Lower leg skin (tissue), 4 donors: ENCODE measurements at places on chromosomes 13 and 19.

- DNase-seq = peak; percentile 39
These were observed 1.1 kb downstream of the TSSK6 start for GRCh38 chr19:19514215-19514657.

DNA sequence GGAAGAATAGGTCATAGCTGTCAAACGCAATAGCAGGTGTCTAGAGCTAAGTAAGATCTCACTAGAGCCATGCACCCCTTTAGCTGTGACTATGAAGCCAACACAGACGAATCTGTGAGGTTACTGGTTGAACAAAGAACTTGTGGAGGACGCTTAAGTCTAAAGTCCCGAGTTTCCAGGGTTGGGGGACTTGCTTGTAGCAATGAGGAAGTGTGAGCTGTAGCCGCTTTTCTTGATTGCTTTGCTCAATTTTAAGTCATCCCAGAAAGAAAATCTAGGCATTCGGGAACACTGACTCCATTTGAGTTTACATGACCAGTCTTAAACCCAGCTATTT lies 1.6 kb downstream of the GPC5 start:
- no peak for DNase-seq

- no peak for DNase-seq
These were observed 100.3 kb downstream of the ITGBL1 start for GRCh38 chr13:101552786-101553185.

- DNase-seq = no peak
These were observed 42.3 kb downstream of the LYL1 start for GRCh38 chr19:13060233-13060963.

DNA sequence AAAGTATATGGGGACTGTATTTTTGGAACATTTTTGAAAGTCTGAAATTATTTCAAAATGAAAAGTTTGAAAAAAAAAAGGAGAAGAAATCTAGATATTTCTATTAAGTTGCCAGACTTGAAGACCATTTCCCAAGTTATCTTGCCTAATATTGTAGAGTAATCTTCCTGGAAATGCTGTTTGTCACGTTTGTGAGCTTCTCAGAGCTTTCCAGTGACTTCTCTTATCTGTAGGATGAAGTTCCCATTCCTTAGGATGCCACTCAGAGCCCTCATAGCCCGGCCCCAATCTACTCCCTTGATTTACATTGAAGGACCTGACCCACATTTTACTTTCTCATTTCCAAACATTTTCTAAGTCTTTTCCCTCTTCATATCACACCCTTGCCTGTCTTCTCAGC lies 23.6 kb downstream of the CEACAM8 start:
- DNase-seq = no peak

DNA sequence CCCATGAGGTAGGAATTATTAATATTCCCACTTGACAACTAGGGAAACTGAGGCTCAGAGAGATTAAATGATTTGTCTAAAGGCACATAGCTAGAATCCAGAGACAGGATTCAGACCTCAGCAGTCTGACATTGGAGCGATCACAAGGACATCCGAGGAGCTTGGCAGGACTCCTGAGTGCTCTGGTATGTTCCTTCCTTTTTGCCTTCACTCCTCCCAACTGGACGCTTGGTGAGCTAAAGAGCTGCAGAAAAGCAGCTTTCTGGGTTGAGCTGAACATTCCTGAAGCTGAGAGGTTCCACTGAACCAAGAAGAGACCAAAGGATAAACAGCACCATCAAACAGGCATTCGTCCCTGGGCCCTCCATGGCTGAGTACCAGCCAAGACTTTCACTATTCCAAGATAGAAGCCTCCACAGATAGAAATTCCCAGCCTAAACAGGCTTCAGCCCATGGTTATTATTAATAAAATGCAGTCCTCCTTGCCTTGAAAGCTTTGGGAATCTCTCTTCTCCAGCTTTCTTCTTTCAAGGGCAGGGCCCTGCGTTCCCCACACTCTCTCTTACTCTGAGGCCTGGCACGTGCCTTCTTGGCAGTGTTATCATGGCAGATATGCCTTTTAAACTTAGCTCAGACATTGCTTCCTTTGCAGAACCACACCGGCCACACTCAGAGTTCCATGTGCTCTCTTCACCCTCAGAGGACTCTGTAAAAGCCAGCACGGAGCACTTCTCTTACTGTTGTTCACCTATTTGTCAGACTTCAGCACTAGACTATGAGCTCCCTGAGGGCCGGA lies 97.1 kb downstream of the CYSLTR2 start:
- DNase-seq = peak; percentile 46

GRCh38 chr19:33640773-33641172 lies 19.0 kb downstream of the CHST8 start:
- DNase-seq = peak; percentile 66

GRCh38 chr19:3056417-3057088 lies 5.7 kb downstream of the TLE5 start:
- DNase-seq = no peak

GRCh38 chr19:33288666-33289065 lies 13.7 kb downstream of the CEBPA start:
- no peak for DNase-seq

GRCh38 chr19:46250076-46250735 lies 20.7 kb downstream of the IGFL1 start:
- DNase-seq = peak; percentile 9

GRCh38 chr13:28819046-28819730 lies 951 bp upstream of the MTUS2 start:
- DNase-seq = no peak

DNA sequence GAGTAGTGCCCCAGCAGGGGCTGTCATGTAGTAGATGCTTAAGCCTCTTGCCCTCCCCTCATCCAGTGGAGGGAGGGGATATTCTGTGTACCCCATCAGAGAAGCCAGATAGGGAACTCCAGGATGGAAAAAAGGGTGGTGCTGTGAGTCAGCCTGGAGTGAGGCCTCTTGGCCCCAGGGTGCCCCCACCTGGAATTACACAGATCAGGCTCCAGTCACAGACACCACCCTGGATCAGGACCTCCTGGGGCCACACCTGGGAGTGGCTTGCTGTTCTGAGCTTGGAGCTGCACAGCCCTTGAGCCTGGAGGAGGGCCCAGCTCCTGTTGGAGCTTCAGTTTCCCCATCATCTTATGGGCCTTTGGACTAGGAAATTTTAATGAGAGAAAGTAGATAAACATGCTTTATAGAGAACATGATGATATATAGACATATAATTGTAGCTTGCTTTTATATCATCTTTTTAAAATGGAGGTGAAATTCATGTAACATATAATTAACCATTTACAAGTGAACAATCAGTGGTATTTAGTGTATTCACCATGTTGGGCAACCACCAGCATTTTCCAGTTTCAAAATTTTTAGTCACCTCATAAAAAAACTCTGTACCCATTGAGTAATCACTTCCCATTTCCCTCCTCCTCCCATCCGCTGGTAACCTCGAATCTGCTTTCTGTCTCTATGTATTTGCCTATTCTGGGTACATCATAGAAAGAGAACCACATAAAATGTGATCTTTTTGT lies 24.6 kb downstream of the CYP4F22 start:
- DNase-seq = no peak

DNA sequence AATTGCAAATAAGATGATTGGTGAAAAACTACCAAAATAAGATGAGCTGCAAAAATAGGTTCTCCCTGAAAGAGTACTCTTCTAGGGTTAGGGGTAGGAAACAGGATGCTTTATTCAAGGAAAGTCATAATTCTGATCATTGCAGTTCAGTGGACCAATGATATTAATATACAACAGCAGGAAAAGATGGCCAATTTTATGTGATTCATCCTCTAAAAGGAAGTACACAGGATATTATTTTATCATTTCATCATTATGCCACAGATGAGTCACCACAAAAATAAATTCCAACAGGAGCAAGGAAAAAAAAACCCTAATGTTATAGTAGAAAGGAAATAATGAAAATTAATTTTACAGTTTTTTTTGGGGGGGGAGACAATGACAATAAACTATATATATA lies 205.0 kb downstream of the NALCN start:
- no peak for DNase-seq

DNA sequence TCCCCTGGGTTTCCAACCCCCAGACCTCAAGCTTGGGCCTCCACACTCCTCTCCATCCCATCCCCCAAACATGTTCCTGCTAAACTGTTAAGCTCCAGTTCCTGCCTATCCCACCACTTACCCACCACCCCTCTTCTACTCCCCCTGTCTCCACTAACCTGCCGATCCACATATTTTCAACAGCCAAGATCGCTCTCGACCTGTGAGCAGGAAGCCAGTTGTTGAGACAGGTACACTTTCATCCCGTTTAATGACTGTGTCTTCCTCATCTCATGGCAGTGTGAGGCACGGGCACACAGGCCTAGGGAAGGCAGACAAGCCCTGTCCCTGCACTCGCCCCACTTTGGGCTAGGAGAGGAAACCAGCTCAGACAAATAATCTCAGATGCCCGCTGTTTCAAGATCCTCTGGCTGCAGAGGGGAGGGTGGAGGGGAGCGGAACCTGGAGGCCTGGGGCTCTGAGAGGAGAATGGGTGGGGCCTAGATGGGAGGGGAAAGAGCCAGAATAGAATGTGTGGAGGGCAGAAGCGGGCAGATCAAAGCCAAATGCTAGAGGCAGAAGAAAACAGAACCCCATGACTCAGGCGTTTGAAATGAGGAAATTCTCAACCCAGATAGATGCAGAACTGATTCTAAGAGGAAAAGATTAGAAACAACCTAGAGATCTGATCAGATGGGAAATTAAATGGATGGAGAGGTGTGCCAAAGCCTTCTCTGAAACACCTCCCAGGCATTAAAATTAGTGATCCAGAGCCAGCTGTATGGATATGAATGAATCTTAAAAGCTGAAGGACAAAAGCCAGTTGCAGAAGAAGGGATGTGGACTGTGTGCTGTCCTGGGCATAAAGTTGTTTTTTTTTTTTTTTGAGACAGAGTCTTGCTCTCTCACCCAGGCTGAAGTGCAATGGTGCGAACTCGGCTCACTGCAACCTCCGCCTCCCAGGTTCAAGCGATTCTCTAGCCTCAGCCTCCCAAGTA lies 16.9 kb upstream of the CYP2S1 start:
- DNase-seq = peak; percentile 73

DNA sequence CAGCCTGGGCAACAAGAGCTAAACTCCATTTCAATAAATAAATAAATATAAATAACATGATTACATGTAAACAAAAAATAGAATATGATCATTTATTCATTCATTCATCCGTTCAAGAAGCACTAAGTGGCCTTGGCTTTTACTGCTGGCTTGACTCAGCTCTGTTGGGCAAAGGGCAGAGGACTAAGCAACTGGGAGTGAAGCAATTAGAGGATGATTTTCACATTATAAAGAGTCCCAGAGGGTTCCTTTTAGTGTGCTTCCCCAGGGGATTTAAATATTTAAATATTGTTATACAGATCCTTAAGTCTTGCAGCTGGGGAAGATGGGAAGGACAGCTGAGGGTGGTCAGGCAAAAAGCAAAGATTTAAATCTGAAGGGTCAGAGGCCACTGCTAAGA lies 34.9 kb upstream of the FLT1 start:
- no peak for DNase-seq
